ENCODE measurements at places on chromosomes 16 and 17.

- no peak for DNase-seq
Measured at GRCh38 chr17:78044280-78044835, 84.2 kb downstream of the TMC6 start.

DNA sequence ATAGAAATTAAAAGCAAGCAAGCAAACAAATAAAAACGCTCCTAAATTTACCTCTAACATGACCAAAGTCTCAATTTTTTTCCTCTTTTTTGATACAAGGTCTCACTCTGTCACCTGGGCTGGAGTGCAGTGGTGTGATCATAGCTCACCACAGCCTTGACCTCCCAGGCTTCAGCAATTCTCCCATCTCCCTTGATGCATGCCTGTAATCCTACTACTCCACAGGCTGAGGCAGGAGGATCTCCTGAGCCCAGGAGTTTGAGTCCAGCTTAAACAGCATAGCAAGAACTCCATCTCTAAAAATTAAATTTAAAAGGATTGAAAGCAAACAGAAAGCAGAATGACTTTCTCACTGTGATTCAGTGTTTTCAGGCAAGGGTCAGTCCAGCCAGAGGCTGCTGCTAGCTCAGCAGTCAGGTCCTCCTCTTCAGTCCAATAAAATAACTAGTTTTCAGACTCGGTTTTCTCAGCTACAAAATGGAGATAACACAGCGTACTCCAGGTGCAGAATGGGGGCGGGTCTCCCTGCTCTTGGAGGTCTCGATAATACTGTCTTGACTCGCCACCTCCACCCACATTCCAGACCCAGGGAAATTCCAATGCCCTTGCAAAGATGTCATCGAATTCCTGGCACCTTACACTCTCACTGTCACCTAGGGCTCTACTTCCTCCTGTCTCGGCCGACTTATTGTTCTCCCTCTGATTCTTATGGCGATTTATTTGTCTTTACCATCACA is 20.7 kb upstream of the MRTFB start:
- peak; percentile 22 for DNase-seq

- DNase-seq, result no peak
Measured at GRCh38 chr16:54363766-54364165, 77.2 kb upstream of the IRX3 start.

DNA sequence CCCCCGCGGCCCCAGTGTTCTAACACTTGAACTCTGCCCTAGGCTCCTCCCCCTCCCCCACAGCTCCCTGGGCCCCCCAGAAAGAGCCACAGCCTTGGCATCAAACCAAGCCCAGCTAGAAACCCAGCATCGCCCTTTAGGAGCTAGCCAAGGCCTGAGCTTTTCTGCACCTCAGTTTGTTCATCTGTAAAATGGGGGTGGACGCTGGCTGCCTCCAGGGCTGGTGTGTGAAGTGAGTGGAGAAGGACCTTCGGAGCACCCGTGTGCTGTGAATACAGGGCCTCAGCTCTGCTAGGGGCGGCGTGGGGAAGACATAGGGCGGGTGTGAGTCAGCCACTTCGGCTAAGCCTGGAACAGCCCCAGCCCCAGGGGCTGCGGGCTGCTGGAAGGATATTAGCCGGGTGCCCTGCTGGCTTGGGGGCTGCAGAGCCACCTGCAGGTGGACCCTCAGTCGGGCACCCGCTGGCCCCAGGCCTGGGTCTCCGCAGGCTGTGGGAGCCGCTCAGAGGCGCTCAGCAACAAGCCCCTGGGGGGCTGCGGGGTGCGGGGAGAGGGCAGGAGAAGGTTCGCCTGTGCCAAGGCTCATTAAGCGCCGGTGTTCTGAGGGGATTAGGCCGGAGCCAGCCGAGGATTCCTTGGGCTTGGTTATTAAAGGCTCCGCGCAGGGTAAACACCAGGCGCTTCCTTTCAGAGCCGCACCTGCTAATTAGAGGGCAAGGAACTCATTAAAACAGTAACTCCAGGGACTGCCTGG is 217.0 kb upstream of the CIBAR2 start:
- DNase-seq, result no peak

GRCh38 chr17:48731355-48731754 is 2.8 kb upstream of the HOXB13 start:
- no peak for DNase-seq

DNA sequence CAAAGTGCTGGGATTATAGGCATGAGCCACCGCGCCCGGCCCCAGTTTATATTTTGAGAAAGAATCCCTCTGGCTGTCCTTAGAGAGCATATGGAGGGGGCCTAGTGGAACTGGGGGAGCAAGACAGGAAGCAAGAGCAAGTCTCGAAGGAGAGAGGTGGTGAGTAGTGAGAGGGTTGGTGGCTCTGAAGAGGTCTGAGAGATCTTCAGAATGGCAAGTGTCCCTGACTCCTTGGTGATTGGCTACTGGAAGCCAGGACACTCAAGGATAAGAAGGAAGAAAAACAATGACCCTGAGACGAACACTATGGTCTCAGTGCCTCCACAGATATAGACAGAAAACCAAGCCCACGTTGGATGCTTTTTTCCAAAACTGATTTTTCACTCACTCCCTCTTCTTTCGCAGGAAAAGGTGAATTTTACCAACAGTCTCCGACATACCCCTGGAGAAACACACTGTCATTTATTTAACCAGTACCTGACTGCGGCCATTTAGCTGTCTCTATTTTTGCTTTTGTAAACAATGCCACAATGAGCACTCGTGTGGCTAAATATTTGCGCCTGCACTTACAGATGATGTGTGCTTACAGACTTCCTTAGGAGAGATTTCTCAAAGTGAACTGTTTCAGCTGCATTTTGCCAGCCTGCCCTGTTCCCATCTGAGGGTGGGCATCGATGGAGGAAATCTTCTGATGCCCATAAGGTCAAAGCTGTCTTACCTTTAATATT is 15.9 kb upstream of the DOK4 start:
- DNase-seq, result no peak

- no peak for DNase-seq
Measured at GRCh38 chr16:86994651-86995171, 322.5 kb downstream of the C16orf95 start.

DNA sequence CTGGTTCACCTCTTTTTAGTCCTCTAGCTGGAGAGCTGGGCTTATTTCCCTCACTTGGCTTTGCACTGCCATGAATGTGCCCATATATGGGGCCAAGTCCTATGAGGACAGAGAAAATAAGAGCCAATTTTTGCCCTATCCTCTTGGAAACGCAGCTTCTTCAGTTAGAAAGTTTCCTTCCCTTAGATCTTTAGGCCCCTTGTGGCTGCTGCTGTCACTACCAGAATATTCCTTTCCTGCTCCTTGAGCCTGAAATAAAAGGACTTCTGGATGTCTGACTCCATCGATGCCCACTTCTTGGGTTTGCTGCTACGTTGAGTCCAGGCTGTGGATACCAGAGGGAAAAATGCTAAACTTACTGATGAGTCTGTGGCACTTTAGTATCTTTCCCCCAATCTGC is 487.1 kb downstream of the GRIN2A start:
- no peak for DNase-seq

- DNase-seq, result no peak
Measured at GRCh38 chr17:67700037-67700724, 17.6 kb upstream of the NOL11 start.

GRCh38 chr17:71948703-71949422 is 172.0 kb upstream of the SOX9 start:
- DNase-seq, result no peak

- no peak for DNase-seq
Measured at GRCh38 chr17:68584581-68585303, 16.4 kb downstream of the FAM20A start.

DNA sequence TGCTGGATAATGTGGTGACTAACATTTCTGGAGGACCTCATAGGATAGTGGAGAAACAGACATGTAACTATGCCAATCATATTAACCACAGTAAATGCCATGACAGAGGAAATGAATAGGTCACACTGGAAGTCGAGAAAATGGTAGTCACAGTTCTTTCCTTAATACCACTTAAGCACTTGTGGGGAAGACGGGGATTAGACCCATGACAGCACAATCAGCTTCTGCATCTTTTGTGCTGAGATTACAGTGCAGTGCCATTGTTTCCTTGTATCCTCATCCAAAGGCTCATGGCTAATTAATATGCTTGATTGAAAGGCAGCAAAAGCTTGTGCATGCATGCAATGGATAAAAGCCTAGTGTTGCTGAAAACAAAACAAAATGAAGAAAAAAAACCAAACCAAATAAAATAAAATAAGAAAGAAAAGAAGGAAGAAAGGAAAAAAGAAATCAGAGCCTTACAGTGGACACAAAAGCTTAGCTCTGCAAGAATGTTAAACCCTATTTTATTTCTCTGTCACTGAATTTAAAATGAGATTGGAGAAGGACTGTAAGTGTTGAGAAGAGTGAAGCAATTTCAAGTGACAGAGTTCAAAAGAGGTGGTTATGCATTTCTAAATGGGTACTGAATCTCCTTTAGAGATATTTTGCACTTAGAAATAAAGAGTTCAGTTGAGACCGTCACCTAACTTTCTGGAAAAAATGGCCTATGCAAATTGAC is 1011.9 kb downstream of the CDH8 start:
- DNase-seq, result no peak

- DNase-seq, result no peak
Measured at GRCh38 chr17:44558710-44559633, 1.7 kb downstream of the FZD2 start.

GRCh38 chr17:1638171-1638590 is 7.4 kb downstream of the SCARF1 start:
- no peak for DNase-seq

GRCh38 chr16:68806981-68807380 is 36.4 kb upstream of the TANGO6 start:
- DNase-seq, result no peak

GRCh38 chr16:11224096-11224893 is 31.7 kb downstream of the SOCS1 start:
- no peak for DNase-seq

DNA sequence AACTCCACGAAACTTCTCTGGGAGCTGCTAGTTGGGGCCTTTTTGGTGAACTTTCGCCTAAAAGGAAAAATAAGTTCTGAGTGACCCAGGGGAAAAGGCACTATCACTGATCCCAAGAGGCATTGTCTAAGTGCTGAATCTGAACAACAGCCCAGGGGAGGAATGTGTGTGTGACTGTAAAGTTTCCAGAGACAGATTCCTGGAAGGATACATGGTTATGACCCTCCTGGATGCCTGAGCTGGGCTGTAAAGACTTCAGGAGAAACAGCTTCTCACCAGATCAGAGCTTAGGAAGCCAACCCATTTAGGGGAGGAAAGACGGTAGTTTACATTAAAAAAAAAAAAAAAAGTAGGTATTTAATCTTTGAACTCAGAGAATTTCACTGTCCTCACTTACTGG is 20.2 kb downstream of the HIGD1B start:
- DNase-seq, result no peak

- no peak for DNase-seq
Measured at GRCh38 chr16:80809366-80809765, 5.0 kb upstream of the CDYL2 start.

- DNase-seq, result no peak
Measured at GRCh38 chr16:16191493-16192167, 31.7 kb downstream of the ABCC6 start.

DNA sequence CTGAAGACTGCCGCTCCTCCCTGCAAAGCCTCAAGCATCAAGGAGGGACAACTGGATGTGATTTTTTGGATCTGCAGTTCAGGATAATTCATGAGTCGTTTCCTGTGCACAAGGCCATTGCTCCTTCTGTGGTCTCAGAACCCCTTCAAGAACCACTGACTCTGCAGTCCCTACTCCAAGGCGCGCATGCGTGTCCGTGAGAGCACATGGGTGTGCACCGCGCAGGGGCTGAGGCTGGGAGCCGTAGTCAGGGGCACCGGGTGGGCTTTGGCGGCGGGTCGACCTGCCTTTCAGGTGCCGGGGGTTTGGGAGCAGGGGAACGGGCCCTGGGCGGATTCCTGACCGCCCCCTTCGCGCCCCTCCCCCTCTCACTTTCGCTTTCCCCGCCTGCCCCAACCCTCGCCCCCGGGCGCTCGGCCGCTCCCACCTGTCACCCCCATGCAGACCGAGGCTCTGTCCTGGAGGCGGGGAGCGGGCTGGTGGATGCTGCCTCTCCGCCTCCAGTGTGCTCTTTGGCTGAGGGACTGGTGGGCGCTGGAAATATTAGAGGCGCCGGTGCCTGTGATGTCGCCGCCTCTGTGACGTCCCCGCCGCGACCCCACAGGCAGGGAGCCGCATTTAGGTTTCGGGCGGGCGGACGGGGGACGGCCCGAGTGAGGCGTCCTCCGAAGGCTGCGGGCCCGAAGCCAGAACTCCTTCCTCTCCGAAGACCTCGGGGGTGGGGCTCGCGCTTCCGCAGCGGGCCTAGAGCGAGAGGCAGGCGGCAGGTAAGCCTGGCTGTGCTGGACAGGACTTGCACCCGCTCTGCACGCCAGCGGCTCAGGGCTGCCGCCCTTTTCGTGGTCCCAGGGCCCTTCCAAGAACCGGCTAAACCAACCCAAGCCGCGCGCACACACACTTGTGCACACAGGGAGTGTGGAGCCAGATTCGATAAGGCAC is at the start of gene SPATA32:
Gene SPATA32 (minus strand): TSS at position 518 of the 939 bp plus-strand sequence. CDS start 78 bp downstream, at position 440.
- no peak for DNase-seq

GRCh38 chr17:16950488-16950887 is 21.4 kb downstream of the TNFRSF13B start:
- no peak for DNase-seq

GRCh38 chr17:32878211-32878610 is 1.3 kb upstream of the MYO1D start:
- DNase-seq, result no peak

DNA sequence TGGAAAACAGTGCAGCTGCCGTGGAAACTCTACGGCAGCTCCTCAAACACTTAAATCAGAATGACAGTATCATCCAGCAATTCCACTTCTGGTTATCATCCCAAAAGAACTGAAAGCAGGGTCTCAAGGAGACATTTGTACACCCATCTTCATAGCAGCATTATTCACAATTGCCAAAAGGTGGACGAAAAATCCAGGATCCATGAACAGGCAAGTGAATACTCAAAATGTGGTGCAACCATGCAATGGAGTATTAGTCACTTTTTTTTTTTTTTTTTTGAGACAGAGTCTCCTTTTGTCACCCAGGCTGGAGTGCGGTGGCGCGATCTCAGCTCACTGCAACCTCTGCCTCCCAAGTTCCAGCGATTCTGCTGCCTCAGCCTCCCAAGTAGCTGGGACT is 10.6 kb upstream of the AATK start:
- DNase-seq, result no peak

DNA sequence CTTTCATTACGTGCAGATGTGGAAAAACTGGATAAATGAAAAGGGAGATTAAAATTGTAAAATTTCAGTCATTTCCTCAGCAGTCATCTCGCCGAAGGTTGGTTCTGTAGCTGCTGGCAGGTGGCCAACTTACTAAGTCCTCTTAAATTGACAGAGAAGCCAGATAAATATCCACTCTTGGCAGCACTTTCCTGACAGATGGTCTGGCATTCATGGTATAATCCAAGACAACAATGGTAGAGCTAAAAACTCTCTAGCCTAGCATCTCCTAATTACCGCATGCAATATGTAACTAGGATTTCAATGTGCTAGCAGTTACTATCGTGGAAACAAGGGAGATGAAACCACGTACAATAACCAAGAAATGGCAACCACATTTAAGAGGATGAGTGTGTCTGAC is 306.3 kb downstream of the CNTNAP4 start:
- no peak for DNase-seq

Measured in SW 1271 (cell line).